Large intestine (tissue), 12 donors: ENCODE measurements at places on chromosomes 13 and 19. TPM values are rescaled to one million over a fixed set of nuclear protein-coding genes. Genes with fewer than 3 reads are reported as not detected.

DNA sequence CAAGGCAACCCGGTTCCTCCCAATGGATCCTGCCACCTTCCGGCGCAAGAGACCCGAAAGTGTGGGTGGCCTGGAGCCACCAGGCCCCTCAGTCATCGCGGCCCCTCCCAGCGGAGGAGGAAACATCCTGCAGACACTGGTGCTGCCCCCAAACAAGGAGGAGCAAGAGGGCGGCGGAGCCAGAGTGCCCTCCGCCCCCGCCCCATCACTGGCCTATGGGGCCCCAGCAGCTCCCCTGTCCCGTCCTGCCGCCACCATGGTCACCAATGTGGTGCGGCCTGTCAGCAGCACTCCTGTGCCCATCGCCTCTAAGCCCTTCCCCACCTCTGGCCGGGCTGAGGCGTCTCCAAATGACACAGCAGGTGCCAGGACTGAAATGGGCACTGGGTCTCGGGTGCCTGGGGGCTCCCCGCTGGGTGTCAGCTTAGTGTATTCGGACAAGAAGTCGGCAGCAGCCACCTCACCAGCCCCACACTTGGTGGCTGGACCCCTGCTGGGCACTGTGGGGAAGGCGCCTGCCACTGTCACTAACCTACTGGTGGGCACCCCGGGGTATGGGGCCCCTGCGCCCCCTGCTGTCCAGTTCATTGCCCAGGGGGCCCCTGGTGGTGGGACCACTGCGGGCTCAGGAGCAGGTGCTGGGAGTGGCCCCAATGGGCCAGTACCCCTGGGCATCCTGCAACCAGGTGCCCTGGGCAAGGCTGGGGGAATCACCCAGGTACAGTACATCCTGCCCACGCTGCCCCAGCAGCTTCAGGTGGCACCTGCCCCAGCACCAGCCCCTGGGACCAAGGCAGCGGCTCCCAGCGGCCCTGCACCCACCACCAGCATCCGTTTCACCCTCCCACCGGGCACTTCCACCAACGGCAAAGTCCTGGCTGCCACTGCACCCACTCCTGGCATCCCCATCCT, 11.2 kb upstream of the PRR19 start:
- no peaks in the 10 kb centered on the region for H3K27me3 ChIP-seq
- H3K36me3 ChIP-seq, result peaks cover 89% of the 10 kb centered on the region
- peaks cover 31% of the 10 kb centered on the region for H3K4me1 ChIP-seq
- H3K27ac ChIP-seq, result no peak overlapping the region
- no peak overlapping the region for H3K4me3 ChIP-seq
- no peak for DNase-seq

- no peak overlapping the region for H3K27ac ChIP-seq
- peaks cover 59% of the 10 kb centered on the region for H3K27me3 ChIP-seq
- H3K4me1 ChIP-seq, result peaks cover 2% of the 10 kb centered on the region
- H3K4me3 ChIP-seq, result no peak overlapping the region
- no peak for DNase-seq
- no peaks in the 10 kb centered on the region for H3K36me3 ChIP-seq
These were observed 16.0 kb downstream of the TM6SF2 start for GRCh38 chr19:19257137-19257536.

DNA sequence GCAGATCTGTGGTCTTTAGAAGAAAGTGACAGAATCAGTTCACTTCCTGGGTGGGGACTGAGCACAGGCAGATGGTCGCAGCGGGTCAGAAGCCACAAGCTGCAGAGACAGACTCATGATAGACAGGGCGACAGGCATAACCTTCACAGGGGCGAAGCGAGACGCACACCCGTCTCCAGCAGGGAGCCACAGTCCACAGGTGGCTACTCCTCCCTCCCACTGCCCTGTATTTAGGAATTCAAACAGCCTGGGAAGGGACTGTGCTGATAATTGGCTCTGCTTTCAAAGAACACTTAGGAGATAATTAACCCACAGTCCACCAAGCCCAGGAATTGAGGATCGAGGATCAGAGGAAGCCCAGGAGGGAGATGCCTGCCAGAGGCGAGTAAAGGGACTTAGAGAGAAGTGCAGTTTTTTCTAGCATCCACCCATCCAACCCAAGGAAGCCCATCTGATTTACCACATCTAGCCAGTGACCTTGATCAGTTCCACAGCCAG, 23.2 kb downstream of the RFX2 start:
- peak; percentile 60 for DNase-seq
- no peaks in the 10 kb centered on the region for H3K36me3 ChIP-seq
- H3K27me3 ChIP-seq, result no peaks in the 10 kb centered on the region
- H3K4me1 ChIP-seq, result peaks cover 38% of the 10 kb centered on the region
- peak overlapping the region; percentile 86 for H3K27ac ChIP-seq

- no peak overlapping the region for H3K4me3 ChIP-seq
- H3K36me3 ChIP-seq, result no peaks in the 10 kb centered on the region
- H3K27ac ChIP-seq, result no peak overlapping the region
These were observed 25.2 kb downstream of the TDRD12 start for GRCh38 chr19:32744555-32745325.

DNA sequence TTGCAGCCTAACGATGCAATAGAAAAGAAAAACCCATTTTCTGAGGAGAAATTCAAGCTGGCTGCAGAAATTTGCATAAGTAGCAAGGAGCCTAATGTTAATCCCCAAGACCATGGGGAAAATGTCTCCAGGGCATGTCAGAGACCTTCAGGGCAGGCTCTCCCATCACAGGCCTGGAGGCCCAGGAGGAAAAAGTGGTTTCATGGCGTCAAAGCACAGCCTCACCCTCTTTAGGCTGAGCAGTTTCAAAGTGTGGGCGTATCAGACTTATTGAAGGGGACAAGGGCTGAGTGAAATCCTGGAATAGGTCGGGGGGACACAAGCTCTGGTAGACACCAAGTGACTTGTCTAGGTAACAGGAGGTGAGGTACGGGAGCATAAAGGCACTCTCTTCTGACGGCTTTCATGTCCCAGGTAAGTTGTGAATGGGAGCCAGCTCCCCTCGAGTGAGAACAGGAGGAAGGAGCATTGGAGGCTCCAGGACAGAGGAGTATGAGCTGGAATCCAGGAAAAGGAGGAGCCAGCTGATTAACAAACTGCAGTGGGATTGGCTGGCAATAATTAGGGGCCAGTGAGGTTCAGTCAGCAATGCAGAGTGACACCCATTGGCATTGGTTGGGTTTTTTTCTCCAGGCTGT, 35.8 kb downstream of the MRPL57 start:
- no peak overlapping the region for H3K27ac ChIP-seq
- no peaks in the 10 kb centered on the region for H3K36me3 ChIP-seq
- no peaks in the 10 kb centered on the region for H3K4me1 ChIP-seq
- no peak overlapping the region for H3K4me3 ChIP-seq
- no peak for DNase-seq
- peaks cover 2% of the 10 kb centered on the region for H3K27me3 ChIP-seq

DNA sequence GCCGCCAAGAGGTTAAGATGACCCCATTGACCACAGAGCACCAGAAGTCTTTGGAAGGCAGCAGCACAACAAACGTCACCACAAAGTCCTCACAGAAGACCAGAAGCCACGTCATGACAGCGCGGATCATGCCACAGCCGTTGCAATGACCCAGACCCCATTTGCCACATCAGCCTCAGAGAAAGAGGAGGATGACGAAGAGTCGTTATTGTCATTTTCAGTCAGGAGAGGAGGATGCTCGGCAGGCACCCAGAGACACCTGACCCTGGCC, 29.6 kb upstream of the CD33 start:
- no peak for DNase-seq
- H3K27me3 ChIP-seq, result no peaks in the 10 kb centered on the region
- no peak overlapping the region for H3K4me3 ChIP-seq
- no peak overlapping the region for H3K27ac ChIP-seq
- H3K36me3 ChIP-seq, result no peaks in the 10 kb centered on the region

DNA sequence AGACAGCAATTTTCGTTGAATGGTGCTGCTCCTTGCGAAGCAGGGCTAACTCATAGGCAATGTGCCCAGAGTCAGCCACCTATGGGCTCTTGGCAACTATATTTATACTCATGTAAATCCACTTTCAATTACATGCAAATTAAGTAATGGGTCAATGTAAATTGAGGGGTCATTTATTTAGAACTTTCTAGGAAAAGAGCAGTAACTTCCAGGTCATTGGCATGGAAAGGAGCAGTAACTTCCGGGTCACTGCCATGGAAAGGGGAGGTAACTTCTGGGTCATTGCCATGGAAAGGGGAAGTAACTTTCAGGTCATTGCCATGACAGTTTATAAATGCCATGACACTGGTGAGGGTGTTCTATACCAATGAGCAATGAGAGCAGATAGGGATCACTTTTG, 11.6 kb downstream of the KLK4 start:
- no peaks in the 10 kb centered on the region for H3K4me1 ChIP-seq
- no peak overlapping the region for H3K4me3 ChIP-seq
- H3K27ac ChIP-seq, result no peak overlapping the region
- no peaks in the 10 kb centered on the region for H3K36me3 ChIP-seq
- no peaks in the 10 kb centered on the region for H3K27me3 ChIP-seq
- no peak for DNase-seq

GRCh38 chr13:60282186-60282585, 114.8 kb upstream of the TDRD3 start:
- H3K36me3 ChIP-seq, result no peaks in the 10 kb centered on the region
- DNase-seq, result no peak
- no peaks in the 10 kb centered on the region for H3K4me1 ChIP-seq

DNA sequence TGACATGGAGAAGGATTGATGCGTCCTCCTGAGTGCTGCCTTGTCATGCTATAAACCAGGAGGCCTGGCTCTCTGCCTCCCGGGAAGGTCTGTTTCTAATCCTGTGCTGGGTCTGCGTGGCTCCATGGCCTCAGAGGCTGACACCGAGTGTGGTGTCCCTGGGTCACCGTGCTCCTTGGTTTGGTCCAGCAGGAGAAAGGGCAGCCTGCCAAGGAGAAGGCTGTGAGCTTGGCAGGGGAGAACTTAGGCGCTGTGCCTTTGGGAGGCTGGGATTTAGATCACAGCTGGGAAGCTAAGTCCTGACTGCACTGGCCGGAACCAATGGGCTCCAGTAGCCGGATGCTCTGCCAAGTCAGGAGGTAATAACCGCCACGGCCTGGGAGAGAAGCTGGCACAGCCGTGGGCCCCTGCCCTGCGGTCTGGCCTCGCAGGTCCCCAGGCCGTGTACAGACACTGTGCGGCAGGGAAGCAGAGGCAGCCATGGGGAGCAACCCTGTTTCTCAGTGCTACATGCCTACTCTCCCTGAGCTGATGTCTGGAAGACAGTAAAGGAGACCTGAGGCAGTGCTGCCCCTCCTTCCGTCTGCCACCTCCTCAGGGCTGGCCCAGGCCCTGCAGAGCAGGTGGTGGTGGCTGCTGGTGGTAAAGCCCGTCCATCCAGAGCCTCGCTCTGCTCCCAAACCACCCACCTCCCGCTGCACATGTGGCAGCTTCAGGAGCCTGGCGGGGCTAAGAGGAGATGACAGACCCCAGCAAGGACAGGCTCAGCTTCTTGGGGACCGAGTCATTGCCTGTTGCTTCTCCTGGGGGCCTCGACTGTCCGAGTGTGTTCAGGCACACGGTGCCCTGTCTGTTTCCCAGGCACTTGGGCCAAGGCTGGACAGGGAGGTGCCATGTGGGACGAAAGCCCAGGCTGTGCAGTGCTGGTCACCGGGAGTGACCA, 44.9 kb downstream of the C13orf46 start:
- DNase-seq, result no peak
- no peak overlapping the region for H3K4me3 ChIP-seq
- H3K4me1 ChIP-seq, result no peaks in the 10 kb centered on the region
- no peaks in the 10 kb centered on the region for H3K36me3 ChIP-seq
- no peak overlapping the region for H3K27ac ChIP-seq

The PBX4 gene
- polyA plus RNA-seq, result 2.3 TPM

The ONECUT3 gene
- polyA plus RNA-seq, result 1.6 TPM

The RTBDN gene
- polyA plus RNA-seq, result 1.6 TPM

The OR7E24 gene
- not detected for polyA plus RNA-seq
